ENCODE measurements at places on chromosomes 16 and 17.

DNA sequence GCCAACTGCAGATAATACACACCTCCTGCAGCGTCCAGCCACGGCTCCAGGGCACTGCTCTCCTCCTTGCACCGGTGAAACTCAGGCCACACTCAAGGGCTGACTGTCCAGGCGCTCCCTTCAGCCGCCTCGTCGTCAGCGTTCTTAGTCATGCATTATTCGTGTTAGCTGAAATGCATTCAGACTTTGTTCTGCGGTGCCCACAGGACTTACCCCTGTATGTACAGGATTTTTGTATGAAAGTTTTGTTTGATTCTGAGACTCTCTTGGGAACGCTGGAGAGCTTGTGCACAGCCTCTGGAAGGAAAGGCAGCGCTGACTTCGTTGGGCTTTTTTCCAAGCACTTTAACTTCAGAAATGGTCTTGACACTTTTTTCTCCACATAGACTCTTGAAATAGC, 22.1 kb downstream of the CIBAR2 start:
- DNase-seq, result no peak

DNA sequence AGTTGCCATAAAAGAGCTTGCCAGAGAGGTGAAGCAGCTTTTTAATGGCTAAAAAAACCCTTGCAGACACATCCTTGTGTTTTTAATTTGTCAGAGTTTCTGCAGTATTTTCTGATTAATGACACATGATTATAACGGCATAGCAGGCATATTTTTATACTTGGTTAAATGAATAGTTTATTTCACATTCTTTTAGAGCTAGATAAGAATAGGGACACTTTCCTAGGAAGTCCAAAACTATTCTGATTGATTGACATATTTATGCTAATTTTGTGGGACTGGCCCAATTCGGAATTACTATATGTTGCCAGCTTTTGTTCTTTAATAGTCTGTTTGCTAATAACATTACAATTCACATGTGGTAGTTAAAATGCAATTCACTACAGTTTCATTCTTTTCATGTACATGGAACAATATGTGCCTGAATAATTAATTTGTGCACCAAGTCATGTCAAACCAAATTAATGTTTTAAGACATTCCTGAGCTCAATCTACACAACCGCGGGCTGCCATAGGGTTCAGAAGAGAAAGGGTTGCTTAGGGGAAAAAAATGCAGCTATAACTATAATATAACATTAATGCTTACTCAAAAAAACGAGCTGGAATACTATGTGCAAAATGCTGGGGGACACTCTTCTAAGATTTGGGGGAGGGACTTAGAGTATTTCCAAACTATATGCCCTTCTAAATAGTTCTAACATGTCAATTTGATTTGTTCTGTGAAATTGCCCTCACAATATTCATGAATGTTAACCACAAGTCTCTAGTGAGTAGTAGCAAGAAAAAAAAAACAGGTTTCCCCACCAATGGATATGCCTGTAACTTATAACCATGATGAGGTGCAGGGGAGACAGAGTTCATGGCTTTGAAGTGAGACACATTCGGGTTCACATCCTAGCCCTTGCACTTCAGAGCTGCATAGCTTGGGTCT, 305.4 kb downstream of the CEP112 start:
- no peak for DNase-seq

DNA sequence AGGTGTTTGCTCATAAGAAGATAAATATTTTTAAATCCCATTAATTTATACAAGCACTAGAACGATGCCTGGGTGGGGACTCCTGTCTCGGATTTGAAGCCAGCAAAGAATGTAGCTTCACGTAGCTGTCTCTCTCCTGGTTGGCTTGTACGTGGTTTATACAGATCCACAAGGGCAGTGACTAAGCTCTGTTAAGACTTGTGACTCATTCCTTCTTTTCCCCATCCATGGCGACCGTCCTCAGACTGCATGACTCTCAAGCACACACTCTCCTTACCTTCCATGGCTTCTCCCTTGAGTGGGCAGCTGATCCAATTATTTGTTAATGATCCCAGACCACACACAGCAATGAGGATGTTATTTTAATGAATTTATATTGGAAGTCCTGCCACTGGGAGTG, 679.7 kb upstream of the SOX9 start:
- no peak for DNase-seq

GRCh38 chr17:73586275-73586832, 57.9 kb downstream of the SDK2 start:
- no peak for DNase-seq

DNA sequence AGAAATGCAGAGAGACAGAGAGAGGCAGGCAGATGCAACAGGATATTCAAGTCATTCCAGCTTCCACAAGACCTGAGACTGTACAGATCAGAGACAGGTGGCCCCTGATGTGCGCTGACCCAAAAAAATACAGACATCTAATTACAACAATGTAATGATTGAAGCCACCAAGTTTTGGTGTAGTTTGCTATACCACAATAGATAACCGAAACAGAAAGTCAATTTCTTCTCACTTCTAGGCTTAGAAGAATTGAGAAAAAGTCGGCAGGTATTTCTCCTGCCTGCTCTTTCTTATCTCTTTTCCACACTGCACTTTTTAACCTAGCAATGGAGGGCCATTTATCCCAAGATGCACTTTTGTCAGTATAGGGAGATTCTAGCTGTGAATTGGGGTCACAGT, 949.2 kb downstream of the CDH11 start:
- no peak for DNase-seq

DNA sequence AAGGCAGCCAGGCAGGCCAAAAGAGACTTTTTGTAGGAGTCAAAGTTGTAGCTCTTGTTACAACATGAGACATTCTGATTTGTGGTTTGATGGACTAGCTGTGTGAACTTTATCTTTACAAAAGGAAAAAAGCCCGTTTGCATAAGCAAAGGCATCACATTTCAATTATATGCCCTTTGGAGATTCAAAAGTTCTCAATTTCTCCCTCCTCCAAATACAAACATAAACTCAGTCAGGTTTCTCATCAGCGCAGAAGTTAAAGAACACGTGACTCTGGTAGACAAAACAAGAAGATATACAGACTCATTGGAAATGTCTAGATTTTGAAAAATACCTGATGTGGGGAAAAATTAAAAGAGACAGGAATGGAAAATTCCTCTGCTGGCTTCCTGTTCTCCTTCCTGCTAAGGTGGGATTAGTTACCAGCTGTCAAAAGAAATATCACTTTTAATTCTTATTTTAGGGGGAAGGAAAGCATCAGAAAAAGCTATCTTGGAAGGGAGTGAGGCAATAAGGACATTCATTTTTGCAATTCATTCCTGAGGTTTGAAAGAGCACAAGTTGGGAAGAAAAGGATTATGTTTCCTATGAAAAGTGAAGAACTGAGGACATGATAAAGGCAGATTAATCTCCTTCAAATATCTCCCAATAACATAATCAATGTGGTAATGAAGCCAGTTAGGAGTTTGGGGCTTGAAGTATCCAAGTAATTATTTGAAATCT, 4.6 kb upstream of the KCNJ16 start:
- DNase-seq, result no peak

- no peak for DNase-seq
Measured at GRCh38 chr16:81473558-81473957, 28.9 kb downstream of the CMIP start.

DNA sequence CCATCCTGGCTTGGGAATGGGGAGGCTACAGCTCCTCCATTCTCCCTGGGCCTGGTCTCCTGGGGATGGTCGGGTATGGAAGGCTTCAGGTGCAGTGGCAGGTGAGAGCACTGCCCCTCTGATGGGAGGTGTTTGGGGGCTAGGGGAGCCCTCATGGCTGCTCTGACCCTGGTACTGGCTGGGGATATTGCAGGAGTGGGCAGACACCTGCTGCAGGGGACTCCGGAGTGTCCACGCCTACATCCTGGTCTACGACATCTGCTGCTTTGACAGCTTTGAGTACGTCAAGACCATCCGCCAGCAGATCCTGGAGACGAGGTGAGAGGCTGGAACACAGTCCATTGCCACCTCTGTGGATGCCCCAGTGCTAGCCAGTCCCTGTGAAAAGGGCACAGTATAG, 8.8 kb downstream of the RASL10B start:
- no peak for DNase-seq

DNA sequence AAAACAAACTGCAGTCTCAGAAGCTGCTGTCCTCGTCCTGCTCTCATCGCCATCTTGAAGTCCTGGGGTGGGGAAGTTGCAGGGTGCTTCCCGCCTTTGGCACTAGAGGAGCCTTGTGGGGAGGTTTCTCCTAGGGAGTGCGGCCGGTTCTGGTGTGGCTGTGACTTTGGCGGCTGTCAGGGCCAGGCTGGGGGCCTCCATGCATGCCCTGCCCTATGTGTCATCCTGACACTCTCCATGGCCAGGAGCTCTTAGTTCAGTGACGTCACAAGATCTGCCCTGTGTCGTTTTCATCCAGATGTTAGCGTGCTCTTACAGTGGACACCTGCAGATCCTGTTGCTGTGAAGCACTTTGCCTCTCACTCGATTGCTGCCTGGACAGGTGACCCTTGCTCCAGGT, 49.6 kb downstream of the PLD6 start:
- DNase-seq, result no peak
